ENCODE measurements at places on chromosomes 5 and 9.
A peak's percentile ranks its signal among the peaks of the same experiment; 100 is the strongest.

DNA sequence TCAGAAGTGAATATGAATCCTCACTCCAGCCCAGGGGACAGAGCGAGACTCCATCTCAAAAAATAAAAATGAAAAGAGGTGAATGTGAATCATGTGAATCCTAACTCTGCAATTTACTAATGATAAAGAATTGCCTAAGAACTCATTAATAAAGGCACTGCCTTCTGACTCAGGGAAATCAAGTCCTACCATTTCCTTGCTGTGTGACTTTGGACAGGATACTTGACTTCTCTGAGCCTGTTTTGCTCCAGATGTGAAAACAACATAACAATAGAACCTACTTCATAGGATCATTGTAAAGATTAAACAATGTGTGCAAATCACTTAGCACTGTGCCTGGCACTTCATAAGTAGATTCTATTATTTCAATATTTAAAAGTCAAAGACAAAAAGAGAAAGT, 15.1 kb upstream of the PWWP2A start:
- no peak for DNase-seq

- no peak for DNase-seq
Measured at GRCh38 chr5:117189784-117190183, 615.2 kb upstream of the SEMA6A start.

- no peak for DNase-seq
Measured at GRCh38 chr9:87300915-87301314, 196.8 kb upstream of the DAPK1 start.

DNA sequence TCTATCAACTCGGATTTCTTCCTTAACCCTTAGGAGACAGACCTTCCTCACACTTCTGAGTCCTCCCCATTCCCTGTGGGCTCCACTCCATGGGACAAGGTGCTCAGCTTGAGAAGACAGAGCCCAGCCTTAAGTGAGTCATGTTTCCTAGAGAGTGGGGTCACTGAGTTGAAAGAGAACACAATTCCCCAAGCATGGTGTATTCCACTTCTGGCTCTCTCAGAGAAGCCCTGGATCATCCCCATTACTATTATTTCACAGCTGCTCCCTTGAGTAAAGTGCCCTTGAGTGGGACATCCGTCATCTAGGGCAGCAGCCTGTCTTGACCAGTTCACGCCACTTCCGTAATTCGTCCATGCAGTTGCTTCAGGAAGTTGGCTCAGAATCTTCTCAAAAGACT, 604.8 kb downstream of the BNC2 start:
- no peak for DNase-seq

GRCh38 chr5:54742417-54742891, 224.9 kb downstream of the SNX18 start:
- DNase-seq, result no peak

- peak; percentile 22 for DNase-seq
Measured at GRCh38 chr5:96816411-96816939, 8.7 kb upstream of the ERAP1 start.

- no peak for DNase-seq
Measured at GRCh38 chr5:56656846-56657726, 158.3 kb upstream of the MAP3K1 start.

- DNase-seq, result no peak
Measured at GRCh38 chr9:87479801-87480201, 17.9 kb upstream of the DAPK1 start.

DNA sequence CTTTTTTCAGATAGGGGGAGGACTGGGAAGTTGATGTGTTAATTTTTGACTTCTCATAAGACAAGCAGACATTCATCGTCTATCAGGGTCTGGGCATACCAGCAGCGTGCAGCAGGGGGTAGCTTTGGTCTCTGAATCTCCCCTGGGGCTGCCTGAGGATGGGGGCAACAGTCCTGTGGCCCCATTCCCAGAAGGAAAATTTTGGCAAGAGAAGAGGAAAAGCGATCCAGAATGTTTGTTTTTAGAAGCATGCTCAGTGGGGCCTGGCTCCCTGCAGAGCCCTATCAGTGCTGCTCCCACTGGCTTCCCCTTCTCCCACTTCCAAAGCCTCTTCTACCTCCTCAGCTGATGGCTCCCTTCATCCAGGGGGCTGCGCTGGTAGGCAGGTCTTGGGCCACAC, 194.8 kb upstream of the IL12B start:
- no peak for DNase-seq

GRCh38 chr9:123556464-123557435, 200.8 kb downstream of the CRB2 start:
- DNase-seq, result no peak

DNA sequence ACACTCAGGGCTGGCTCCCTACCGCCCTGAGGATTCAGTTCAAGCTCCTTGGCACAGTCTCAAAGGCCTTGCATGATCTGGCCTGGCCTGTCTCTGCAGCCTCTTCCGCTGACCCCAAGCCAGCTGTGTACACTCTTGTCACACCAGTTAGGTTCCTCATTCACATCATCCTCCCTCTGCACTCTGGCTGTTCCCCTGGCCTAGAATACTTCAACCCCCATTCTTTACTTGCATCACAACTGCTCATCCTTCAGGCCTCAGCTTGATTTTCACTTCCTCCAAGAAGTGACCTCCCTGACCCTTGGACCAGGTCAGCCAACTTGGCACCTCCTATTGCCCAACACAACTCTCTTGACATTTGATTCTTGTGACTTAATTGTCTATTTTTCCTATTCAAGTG, 18.9 kb upstream of the PFDN1 start:
- DNase-seq, result no peak

GRCh38 chr9:116928289-116928688, 241.2 kb downstream of the TRIM32 start:
- no peak for DNase-seq
